ENCODE measurements at places on chromosomes 1 and 21.

GRCh38 chr1:7388141-7388487 lies 383.0 kb upstream of the VAMP3 start:
- no peak for DNase-seq

DNA sequence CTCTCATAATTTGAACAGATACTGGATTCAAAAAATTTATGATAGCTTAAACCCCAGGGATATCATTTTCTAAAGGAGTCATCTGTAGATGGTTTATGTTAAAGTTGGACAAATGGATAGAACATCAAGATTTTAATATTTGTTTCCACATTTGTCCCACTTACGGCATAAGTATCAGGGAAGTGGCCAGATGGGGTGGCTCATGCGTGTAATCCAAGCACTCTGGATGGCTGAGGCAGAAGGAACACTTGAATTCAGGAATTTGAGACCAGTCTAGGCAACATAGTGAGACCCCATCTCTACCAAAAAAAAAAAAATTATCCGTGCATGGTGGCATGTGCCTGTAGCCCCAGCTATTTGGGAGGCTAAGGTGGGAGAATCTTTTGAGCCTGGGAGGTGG lies 229.1 kb downstream of the GPR52 start:
- no peak for DNase-seq

DNA sequence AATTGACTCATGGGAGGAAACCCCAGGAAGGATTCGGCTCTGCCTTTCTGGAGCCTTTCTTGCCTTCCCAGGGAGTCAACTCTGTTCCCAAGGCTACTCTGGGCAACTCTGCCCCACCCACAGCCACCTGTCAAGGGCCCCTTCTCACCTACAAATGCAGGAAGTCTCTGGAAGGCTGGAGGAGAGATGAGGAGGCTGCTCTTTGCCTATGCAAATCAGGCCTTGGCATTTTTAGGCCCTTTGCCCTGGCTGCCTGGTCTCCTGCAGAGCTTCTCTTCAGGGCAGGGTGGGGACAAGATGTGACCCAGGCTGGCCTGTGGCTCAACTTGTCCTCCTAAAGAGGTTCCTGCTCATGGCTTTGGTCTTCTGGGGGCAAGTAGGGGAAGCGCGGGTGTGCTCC lies 5.4 kb downstream of the SLC6A9 start:
- DNase-seq: no peak

GRCh38 chr1:93837961-93838360 lies 41.0 kb downstream of the DNTTIP2 start:
- no peak for DNase-seq

GRCh38 chr1:121595089-121595488 lies 410.3 kb downstream of the SRGAP2C start:
- DNase-seq: no peak

- DNase-seq: no peak
These were observed 36.6 kb downstream of the WNT3A start for GRCh38 chr1:228043281-228043848.

DNA sequence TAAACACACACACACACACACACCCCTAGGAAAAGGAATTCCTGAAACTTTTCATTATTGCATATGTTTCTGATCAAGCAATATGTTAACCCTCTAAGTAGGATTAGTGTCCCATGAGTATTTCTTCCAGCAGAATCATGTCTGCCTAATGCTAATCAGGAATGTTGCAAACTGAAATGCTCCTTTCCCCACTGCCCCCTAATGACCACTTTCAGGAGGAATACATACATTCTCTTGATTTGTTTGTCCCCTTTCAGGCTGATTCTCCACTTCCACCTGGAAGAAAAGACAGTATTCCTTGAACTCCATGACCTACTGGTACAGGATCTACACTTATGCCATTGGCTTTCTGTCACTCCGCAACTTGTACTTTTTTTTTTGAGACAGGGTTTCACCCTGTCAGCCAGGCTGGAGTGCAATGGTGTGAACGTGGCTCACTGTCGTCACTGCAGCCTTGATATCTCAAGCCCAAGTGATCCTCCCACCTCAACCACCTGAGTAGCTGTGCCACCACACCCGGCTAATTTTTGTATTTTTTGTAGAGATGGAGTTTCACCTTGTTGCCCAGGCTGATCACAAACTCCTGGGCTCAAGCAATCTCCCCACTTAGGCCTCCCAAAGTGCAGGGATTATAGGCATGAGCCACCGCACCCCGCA lies 56.7 kb downstream of the LRIG2 start:
- no peak for DNase-seq

GRCh38 chr1:107879927-107880326 lies 85.1 kb downstream of the VAV3 start:
- no peak for DNase-seq

- DNase-seq: no peak
These were observed 11.2 kb upstream of the FMOD start for GRCh38 chr1:203361945-203362719.

GRCh38 chr1:35962952-35963351 lies 32.0 kb downstream of the AGO3 start:
- no peak for DNase-seq

- no peak for DNase-seq
These were observed 135.6 kb downstream of the GPATCH2 start for GRCh38 chr1:217495249-217495648.

- DNase-seq: no peak
These were observed 143.2 kb downstream of the PTPRU start for GRCh38 chr1:29379443-29380073.

DNA sequence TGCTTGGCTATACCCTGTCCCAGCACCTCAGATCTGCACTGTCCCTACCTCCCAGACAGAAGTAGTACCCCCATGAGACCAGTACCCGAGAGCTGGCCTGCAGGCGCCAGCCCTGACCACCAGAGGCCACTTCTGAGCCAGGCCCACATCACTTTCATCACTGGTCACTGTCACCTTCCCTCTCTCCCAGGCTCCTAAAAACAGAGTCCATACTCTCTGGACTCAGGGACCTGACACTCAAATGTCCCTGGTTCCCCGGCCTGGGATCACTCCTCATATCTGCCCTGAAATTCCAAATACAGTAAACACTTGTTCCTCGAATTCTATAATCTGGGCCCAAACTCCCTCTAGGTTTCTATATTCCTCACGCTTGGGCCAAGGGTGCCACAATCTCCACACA lies 18.7 kb downstream of the TMEM53 start:
- DNase-seq: no peak

DNA sequence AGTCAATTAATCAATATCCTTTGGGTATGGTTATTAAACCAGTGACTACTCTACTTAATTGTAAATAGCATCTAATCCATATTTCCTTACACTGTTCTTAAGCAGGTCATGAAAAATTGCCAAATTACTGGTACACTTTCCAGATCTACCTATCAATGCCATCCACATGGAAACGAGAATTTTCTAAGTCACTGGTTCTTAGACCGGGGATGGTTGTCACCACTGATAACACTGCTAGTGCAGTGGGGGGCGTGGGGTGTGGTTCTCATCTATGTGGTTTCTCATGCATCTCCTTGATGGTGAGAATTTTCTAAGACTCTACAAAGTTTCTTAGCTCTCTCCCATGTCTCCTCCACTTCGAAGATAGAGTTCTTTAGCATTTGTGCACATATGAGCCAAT lies 63.7 kb upstream of the COG2 start:
- no peak for DNase-seq

- DNase-seq: peak; percentile 50
These were observed 90.0 kb downstream of the GRIK1 start for GRCh38 chr21:29849735-29850176.

- no peak for DNase-seq
These were observed 82.5 kb upstream of the DPH5 start for GRCh38 chr1:101108111-101108500.

- no peak for DNase-seq
These were observed 2.4 kb downstream of the CTPS1 start for GRCh38 chr1:40981691-40982448.

DNA sequence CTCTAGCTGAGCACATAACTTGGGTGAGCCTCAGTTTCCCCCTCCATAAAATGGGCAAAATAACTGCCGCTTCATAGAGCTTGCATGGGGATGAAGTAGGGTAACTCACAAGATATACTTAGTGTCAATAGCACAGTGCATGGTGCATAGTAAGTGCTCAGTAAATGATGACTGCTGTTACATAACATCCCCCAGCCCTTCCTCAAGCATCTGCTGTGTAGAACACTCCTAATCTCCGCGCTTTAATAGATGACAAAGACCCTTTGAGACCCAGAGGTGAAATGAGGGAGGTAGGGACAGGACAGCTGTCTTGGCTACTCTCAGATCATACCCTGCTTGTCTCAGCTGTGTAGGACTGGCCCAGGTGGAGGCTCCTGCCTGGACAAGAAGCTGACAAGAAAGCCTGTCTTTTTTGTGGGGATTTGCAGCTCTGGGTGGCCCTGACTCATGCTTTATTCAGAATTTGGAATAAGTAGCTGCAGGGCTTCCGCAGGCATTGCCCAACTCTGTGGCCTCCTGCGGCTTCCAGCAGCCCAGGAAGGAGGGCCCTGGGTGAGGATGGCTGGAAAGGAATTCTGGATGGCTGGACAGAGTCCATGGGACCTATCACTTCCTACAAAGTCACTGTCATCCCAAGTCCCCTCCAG lies 20.7 kb upstream of the PADI4 start:
- no peak for DNase-seq

GRCh38 chr1:243848165-243848857 lies 1.7 kb downstream of the AKT3 start:
- DNase-seq: no peak

- DNase-seq: no peak
These were observed 32.7 kb downstream of the OR13G1 start for GRCh38 chr1:247646867-247647266.

DNA sequence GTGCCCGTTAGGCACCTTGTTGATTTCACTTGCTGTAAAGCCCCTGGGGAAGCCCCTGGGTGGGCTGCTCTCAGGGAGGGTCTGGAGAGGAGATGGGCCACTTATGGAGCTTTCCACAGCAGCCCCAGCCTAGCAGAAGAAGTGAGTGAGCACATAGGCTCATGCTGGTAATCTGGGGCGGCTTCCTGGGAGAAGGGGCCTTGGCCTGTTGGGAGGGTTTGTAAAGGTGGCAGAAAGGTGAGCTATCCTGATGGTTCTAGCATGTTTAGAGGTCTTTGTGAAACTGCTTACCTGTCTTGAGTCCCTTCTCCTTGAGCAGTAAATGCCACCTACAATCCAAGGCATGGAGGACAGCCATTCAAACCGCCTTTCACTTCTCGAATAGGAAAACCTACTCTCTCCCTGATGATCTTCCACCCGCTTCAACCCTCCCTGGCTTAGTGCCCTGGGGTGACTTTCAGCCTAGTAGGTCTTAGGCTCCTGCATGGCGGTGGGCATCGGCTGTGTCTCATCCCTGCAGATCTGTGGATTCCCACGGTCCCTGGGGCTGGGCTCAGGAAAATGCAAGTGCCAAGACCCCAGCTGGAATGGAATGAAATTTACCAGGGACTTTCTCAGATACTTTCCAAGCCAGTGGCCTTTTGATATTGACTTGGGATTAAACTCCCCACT lies 87.6 kb upstream of the SELENON start:
- DNase-seq: no peak

GRCh38 chr1:201566933-201567801 lies 28.2 kb downstream of the NAV1 start:
- DNase-seq: no peak

DNA sequence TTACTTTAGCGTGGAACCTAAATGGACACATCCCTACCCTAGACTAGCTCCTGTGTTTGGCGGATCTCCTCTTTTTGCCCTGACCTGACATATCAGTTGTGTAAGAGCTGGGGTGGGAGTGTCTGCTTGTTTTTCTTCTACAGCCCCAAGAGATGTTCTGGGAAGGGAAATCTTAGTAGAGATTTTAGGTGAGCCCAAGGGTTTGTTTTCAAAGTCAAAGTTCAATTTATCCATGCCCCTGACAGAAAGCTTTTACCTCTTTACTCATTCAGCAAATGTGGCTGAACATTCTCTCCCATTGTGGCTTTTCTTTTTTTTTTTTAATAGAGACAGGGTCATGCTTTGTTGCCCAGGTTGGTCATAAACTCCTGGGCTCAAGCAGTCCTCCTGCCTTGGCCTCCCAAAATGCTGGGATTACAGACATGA lies 7.3 kb upstream of the TARS2 start:
- DNase-seq: no peak
